Stimulated activated CD4-positive, alpha-beta T cell treated with anti-CD3 and anti-CD28 coated beads, Interleukin-4, amount 100 ng/mL, for 4 hours (primary cell): ENCODE measurements at places on chromosomes 5 and 9.

GRCh38 chr9:91220491-91221135 lies 141.1 kb downstream of the AUH start:
- DNase-seq, result no peak

- no peak for DNase-seq
Measured at GRCh38 chr5:42874621-42875198, 63.0 kb upstream of the SELENOP start.

GRCh38 chr5:74316064-74316603 lies 324.4 kb downstream of the ENC1 start:
- no peak for DNase-seq

DNA sequence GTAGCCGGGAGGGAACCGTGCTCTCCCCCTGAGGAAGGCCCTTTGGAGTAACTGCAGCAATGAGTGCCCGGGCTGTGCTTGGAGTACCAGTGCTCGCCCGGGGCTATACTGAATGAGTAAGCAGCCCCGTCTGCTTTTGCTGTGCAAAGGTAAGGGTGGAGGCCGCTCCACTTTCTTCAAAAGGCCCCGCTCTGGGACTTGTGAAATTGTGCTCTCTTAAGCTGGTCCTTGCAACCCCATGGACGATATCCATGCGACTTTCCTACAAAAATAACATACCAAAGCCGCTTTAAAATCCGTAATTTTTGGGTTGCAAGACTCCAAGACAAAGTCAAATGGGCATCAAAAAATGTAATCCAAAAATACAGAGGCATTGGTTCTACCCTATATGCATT lies 578 bp upstream of the TNFAIP8 start:
- DNase-seq, result peak; percentile 50

DNA sequence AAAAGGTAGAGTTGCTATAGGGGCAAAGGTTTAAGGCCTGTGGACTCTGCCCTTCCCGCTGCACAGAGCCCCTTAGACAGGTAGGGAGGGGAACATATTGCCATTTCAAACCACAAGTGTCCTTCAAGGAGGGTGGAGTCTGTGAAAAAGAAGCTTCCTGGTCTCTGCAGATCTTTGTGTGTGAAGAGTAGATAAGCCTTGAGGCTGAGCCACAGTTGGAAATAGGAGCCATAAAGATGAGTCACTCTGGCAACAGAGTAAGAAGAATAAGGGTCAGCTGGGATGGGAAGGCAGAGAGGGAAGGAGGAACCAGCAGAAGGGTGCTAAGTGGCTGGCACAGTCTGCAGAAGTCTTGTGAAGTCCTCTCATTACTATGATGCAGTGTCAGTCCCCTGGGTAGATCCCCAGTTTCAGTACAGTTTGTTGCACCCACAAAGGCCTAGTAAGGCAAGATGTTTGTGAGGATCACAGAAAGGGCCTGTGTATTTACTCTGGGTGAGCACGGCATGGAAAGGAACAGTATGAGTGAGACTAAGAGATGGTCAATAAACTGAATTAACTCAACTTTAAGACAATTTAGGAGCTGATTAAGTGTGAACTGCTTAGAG lies 18.1 kb downstream of the GRXCR2 start:
- DNase-seq, result no peak

- DNase-seq, result no peak
Measured at GRCh38 chr5:145396888-145397287, 438.3 kb downstream of the PRELID2 start.

- no peak for DNase-seq
Measured at GRCh38 chr5:144206141-144206540, 35.5 kb downstream of the KCTD16 start.

- DNase-seq, result no peak
Measured at GRCh38 chr5:72920690-72921502, 34.9 kb upstream of the FCHO2 start.

DNA sequence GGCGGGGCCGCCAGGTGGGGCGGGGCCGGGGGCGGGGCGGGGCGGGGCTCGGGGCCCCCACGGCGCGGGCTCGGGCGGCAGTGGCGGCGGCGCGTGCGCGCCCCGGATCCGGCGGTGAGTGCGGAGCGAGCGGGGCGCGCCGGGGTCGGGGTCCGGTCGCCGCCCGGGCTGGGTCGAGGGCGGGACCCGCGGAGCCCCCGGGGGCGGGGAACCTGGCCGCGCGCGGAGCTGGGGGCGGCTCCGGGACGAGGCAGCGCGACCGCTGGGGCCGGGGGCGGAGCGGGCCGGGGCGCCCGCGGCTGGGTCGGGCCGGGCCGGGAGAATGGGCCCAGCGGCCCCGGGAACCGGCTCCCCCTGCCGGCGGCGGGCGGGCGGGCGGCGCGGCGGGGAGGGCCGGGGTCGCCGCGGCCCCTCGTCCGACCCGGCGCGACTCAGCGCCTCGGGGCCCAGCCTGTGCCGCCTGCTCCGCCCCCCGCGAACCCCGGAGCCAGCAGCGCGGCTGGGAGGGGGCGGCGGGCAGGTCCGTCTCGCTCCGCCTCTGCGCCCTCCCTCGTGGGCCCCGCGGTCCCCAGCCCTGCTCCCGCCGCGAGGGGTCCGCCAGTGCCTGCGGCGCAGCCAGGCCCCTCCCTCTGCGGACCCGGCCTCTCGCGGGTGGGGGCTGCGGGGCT lies 3.1 kb downstream of the EGFL7 start:
- no peak for DNase-seq

DNA sequence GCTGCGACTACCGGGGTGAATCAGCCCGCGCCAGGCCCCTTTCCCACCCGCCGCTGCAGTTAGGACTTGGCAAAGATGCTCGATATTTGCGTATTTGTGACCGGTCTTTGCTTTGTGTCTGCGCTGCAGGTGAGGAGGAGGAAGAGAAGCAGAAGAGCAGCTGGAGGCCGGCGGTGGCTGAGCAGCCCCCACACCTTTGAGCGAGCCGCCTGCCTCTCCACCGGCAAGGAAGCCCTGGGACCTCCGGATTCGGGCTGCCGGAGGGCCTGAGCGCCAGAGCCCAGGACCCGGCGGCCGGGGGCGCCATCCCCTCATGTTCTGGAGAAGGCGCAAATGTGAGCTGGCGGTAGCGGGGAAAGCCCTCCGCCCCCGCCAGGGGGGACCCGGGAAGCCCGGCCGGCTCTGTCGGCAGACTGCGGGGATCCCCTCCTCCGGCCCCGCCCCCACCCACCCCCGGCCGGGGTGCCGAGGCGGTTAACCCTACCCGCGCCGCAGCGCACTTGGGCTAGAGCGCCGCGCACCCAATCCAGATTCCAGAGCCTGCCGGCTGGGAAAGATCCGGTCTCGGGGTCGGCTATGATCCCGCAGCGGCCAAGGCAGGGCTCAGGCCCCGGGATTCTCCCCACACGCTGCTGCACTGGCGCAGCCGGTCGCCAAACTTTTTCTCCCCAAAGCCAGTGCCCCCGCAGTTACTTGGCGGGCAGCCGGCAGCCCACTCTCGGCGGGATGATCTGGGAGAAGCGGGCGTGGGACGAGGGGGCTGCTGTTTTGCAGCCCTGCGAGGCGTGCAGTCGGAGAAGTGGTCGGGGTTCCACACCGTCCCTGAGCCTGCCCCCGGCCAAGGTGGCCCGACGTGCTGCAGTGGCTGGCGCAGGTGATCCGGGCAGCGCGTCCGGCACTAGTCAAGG lies 800 bp upstream of the KCNN2 start:
- DNase-seq, result no peak

DNA sequence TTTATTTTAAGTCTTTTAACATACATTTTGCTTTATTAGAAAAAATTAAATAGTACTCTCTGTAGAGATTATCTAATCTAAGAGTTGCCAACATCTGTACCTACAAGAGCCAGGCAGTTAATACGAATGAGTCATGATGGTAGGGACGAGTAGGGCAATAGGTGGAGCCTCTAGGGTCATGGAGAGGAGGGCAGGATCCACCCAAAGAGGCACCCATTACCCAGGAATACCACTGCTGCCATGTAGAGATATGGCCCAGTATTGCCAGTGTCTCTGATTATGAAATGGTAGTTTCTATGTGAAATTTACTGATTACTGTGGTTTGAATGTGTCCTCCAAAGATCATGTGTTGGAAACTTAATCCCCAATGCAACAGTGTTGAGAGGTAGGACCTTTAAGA lies 170.4 kb downstream of the PIK3R1 start:
- DNase-seq, result no peak

GRCh38 chr5:88279584-88279983 lies 10.9 kb upstream of the TMEM161B start:
- DNase-seq, result no peak

- no peak for DNase-seq
Measured at GRCh38 chr9:113509463-113509862, 45.9 kb downstream of the RGS3 start.

DNA sequence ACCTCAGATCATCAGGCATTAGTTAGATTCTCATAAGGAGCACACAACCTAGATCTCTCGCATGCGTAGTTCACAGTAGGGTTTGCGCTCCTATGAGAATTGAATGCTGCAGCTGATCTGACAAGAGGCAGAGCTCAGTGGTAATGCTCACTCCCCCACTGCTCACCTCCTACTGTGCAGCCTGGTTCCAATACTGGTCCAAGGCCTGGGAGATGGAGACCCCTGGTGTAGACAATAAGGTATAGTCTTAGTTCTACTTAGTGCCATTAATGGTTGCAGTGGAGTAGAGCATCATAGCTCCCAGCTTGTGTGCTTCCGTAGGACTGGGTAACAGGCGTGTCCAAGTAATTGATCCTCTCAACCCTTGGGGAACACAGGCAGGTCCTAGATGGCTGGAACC lies 70.4 kb upstream of the ANKRD55 start:
- no peak for DNase-seq

- no peak for DNase-seq
Measured at GRCh38 chr5:98839469-98840383, 66.3 kb downstream of the RGMB start.
